Heart left ventricle (tissue), 16 donors: ENCODE measurements at places on chromosomes 6 and 20.

DNA sequence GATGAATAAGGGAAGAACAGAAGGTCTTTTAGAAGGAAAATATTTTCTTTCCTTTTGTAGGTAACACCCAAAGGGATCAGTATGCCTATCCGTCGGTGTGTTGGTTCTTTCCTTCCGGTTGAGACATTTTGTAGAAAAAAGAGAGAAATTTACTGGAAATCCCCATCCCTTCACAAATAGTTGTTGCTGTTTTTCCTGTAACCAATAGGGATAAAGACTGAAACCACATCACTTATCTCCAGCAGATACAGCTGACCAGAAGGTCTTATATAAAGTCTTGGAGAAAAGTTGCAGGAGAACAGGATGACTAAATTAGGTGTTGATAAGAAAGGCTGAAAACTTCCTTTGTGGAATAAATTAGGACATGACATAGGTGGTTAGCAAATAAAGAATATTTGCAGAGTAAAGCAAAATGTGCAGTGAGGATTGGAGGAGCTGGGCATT lies 14.8 kb upstream of the HLA-DRB1 start:
- DNase-seq: no peak

DNA sequence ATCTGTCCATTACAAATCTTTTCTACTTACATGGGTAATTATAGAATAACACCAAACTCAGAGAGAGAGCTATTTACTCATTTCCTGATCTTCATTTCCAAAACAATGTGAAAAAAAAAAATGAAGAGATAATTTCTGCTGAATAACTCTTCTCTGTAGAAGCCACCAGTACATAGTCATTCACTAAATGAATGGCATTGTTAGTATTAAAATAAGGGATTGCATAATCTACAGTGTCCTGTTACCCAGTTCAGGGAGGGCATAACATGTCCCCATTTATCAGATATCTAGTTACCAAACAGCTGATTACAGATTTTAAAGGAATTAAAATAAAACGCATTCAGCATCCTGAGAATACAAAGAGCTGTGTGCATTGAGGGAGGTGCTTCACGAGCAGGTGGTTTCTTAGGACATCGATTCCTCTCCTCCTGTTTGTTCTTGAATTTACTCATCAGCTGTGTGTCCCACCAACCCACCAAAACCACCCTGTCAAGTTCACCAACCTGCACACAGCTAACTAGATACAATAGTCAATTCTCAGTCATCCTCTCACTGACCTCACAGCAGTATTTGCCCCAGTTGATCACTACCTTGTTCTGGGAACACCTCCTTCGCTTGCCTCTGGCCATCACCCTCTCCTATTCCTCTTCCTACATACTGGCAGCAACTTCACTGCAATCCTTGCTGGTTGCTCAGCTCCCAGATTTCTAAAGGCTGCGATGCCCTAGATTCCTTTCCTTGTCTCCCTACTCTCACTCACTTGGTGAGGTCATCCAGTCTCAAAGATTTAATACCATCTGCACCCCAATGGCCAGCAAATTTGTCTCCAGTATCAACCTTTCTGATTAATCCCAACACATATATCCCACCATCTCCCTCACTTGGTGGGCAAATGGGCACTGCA lies 18.7 kb downstream of the CNKSR3 start:
- no peak for DNase-seq

GRCh38 chr6:24909241-24910216 lies 26.2 kb downstream of the RIPOR2 start:
- DNase-seq: no peak

DNA sequence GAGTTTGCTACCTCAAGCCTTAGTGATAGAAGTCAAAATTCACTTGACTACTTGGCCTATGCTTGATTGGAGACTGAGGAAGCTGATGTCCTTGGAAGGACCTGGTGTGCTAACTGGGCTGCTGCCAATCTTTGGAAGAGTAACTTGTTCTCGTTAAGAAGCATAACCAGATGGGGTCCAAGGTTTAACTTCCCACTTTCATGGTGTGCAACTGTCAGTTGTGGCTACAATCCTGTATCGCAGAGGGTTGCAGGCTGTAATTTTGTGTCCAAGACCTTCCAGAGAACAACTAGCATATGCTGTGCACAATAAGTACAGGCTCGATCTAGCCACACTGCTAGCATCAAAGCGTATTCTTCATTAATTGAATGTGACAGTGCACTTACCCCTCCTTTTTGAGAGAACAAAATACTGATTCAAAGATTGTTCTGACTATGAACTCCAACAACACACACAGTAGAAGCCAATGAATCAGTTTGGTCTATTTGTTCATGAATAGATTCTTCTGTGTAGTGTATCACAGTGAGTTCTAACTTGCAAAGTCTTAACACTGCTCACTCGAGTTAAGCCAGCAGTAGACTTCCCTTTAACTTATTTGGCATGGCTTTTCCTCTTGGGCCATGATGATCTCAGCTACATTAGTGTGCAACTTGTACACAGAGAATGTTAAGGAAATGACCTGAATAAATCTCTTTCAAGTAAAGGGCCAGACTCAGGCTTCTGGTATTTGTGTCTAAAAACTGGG lies 15.8 kb upstream of the PLCB1 start:
- no peak for DNase-seq

DNA sequence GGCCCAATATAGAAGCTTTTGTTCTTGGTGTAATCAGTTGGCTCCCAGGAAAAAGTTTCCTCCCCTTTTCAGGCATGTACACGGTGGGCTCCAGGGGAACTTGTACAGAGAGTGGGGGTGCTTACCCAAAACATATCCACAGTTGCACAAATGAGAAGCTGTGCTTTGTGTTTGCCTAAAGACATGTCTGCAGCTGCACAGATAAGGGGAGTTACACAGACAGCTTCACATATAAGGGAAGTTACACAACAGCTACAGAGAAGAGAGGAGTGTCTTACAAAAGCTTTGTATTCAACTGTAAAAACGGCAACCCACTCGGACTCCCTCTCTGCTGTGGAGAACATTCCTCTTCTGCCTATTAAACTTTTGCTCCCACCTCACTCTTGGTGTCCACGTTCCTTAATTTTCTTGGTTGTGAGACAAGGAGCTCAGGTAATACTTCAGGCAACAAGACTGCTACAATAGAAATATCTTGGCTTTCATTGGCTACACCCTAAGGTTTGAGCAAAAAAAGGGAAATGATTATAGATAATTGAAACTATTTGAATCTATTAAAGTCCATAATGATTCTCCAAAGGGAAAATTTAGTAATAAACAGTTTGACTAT lies 7.4 kb upstream of the PNRC1 start:
- DNase-seq: no peak

DNA sequence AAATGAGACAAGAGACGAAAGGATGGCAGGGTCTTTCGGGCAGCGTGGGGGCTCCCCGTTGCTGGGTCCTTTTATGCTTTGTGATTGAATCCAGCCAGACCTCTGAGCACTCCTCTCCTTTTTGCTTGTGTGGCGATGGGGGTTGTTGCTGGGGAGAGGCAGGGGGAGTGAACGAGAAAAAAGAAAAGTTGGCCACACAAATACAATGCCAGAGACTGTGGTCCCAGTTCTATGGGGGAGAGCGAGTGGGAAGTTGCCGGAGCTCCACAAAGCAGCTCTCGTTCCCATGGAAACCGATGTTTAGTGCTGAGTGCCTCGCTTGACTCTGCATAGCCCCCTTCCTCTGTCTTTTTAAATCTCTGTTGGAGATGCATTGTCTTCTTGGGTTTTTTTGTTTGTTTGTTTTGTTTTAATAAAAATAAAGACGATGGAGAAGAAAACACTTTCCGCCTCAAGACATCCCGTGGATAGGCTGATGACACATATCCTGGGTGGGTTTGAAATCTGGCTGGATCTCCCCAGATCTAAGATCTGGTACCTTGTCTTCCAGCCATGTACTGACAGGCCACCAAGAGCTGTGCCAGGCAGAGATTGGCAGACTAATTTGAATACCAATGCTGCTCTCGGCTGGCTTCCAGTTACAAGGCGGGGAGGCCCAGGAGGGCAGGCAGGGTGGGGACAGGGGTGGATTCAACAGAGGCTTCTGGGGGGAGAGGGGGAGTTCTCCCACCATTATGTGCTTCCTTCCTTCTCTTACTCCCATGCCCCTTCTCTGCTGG lies 529.3 kb downstream of the QKI start:
- peak; percentile 71 for DNase-seq

DNA sequence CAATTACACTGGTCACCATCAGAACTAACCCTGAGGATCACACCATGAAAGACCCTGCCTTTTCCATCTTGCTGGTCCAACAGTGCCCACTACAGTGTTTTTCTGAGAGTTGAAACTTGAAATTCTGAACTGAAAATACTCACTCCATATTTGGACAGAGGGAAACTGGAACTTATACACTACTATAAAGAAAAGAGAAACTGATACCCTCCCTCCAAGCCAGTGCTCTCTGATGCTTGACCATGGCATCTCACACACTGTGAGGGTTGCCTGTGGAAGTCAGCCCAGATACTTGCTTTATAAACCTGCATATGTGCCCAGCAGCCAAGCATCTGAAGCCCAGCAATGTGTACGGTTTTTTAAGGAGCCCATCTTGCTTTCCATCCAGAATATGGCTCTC lies 108.7 kb downstream of the FOXA2 start:
- DNase-seq: no peak

GRCh38 chr20:24089576-24089975 lies 101.0 kb upstream of the GGTLC1 start:
- no peak for DNase-seq

DNA sequence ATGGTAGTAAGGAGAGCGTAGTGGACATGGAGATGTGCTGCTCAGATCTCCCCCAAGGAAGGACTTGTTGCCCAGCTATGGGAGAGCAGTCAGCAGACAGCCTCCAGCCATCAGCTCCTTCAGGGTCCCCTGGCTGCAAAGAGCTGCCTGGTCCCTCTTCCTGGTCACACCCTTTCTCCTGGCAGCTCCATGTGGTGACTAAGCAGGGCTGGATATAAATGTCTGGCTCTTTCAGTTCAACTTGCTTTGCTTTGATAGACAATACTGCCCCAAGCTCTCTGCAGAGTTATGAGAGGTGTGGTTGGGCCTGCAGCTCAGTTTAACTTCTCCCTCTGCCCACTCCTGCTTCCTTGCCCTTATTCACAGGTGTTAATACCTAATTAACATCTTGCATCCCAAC lies 64.1 kb upstream of the DDR1 start:
- DNase-seq: no peak

DNA sequence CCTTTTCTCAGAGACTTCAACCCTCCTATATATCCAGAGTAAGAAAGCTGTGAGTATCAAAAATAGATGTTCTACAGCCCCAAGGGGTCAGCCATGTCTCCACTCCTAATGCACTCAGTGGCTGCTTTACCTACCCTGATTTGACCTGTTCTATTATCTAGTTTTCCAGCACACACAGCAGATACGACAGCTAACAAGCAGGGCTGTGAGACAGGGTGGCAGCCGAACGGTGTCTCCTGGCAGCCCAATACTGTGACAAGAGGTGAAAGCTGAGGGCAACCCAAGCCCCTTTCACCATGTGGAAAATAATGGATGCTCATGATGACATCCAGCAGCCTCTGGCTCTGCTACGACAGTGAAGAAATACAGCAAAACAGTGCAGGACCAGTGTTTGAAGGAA lies 67.9 kb downstream of the KIF13A start:
- DNase-seq: peak; percentile 65

DNA sequence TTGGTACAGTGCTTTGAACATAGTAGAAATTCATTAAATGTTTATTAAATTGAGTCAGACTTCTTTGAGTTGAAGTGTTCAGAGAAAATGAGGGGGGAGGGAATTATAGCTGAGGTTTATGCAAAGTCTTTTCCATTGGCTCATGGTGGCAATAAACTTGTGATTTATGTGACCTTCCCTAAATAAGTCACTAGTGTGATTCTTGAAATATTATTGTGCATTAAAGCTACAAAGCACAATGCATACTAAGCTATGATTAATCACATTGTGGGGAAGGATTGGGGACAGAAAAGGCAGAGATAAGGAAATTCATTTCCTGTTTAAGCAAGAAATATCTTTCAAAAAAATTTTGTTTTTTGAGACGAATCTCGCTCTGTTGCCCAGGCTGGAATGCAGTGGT lies 877.5 kb downstream of the TFAP2A start:
- no peak for DNase-seq

DNA sequence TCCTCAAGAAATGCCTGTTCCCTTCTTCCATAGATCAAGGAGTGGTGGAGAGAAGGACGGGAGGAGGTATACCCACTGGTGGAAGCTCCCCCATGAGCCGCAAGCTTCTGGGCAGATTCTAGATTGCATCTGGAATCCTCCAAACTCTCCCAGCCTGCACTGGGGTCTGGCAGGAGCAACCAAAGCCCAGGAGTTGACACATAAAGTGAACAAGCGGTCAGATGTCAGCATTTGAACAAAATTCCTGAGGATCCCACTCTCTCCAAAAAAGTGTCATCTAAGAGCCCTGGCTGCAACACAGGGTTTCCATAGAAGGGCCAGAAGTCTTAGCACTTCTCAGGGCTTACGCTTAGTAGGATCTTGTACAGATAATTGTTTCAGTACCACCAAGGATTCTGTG lies 88.2 kb downstream of the KCNB1 start:
- DNase-seq: no peak

GRCh38 chr20:328027-328974 lies 2.9 kb downstream of the SOX12 start:
- DNase-seq: no peak

GRCh38 chr6:142926494-142927270 lies 18.3 kb downstream of the HIVEP2 start:
- peak; percentile 92 for DNase-seq

DNA sequence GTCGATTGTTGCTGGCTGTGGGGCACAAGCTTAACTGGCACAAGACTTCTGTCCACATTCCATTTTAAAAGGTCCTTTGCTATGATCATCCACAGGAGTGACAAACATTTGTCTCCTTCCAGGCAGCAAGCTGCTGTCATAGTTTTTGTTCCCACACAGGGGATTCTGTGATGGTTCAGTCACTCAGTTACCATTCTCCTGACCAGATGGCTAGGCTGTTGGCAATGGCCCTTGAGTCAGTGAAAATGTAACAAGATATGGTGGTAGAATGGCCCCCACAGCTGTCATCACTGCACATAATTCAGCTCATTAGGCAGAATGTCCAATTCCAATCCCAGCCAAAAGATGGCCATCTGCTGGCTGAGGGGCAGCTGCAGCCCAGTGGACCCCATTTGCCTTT lies 13.7 kb downstream of the BPIFA1 start:
- DNase-seq: no peak

- DNase-seq: no peak
These were observed 115.9 kb downstream of the OTOR start for GRCh38 chr20:16864069-16864468.

GRCh38 chr6:109453594-109454495 lies 1.7 kb downstream of the MICAL1 start:
- DNase-seq: no peak
